ENCODE measurements at places on chromosomes 12 and 14. TPM values are rescaled to one million over a fixed set of nuclear protein-coding genes. Genes with fewer than 3 reads are reported as not detected.

Gene OR5AU1
- total RNA-seq, result not detected

- H3K27ac ChIP-seq, result no peak overlapping the region
- H3K4me1 ChIP-seq, result no peaks in the 10 kb centered on the region
- H3K4me3 ChIP-seq, result no peak overlapping the region
- H3K36me3 ChIP-seq, result no peaks in the 10 kb centered on the region
- no peaks in the 10 kb centered on the region for H3K27me3 ChIP-seq
Observed at GRCh38 chr14:105914738-105915385, 388.5 kb downstream of the TMEM121 start.

- H3K36me3 ChIP-seq, result no peaks in the 10 kb centered on the region
- no peaks in the 10 kb centered on the region for H3K27me3 ChIP-seq
- H3K4me1 ChIP-seq, result no peaks in the 10 kb centered on the region
- H3K27ac ChIP-seq, result no peak overlapping the region
- no peak overlapping the region for H3K4me3 ChIP-seq
Observed at GRCh38 chr12:87142342-87142741, 886.2 kb upstream of the MGAT4C start.

Gene DNAH10
- total RNA-seq, result 0.39 TPM

- peaks cover 12% of the 10 kb centered on the region for H3K36me3 ChIP-seq
- H3K4me1 ChIP-seq, result no peaks in the 10 kb centered on the region
- H3K27me3 ChIP-seq, result no peaks in the 10 kb centered on the region
- no peak overlapping the region for H3K4me3 ChIP-seq
Observed at GRCh38 chr12:120125792-120126634, 9.5 kb upstream of the RAB35 start.

- no peak for DNase-seq
- H3K27ac ChIP-seq, result no peak overlapping the region
- H3K4me3 ChIP-seq, result no peak overlapping the region
- H3K36me3 ChIP-seq, result no peaks in the 10 kb centered on the region
Observed at GRCh38 chr14:97415907-97416306, 618.7 kb downstream of the VRK1 start.

Gene DHH
- total RNA-seq, result not detected

Gene PLEKHG7
- 0.49 TPM for total RNA-seq

Gene SLC25A21
- 0.31 TPM for total RNA-seq

Gene SYCP3
- not detected for total RNA-seq

- H3K27ac ChIP-seq, result no peak overlapping the region
- no peak for DNase-seq
- H3K4me1 ChIP-seq, result no peaks in the 10 kb centered on the region
- H3K4me3 ChIP-seq, result no peak overlapping the region
- no peaks in the 10 kb centered on the region for H3K27me3 ChIP-seq
- H3K36me3 ChIP-seq, result no peaks in the 10 kb centered on the region
Observed at GRCh38 chr12:94511506-94511905, 51.8 kb upstream of the CEP83 start.

DNA sequence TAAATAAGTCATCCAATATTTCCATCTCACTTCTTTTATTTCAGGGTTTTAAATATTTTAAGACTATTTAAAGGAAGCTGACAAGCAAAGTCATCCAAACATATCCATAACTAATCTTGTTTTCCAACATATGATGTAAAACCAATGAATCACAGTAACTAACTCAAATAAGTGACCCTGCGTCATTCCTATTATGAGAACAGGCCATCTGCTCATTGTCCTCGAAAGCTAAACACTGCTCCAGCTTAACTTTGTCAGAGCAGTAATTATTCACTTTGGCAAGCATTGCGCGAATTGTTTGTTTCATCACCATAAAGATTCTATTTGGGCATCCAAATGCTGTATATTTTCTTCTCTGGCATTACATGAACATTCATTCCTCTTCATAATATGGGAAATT is 99.1 kb downstream of the CAPZA3 start:
- H3K27me3 ChIP-seq, result no peaks in the 10 kb centered on the region
- H3K27ac ChIP-seq, result no peak overlapping the region
- no peak overlapping the region for H3K4me3 ChIP-seq
- H3K36me3 ChIP-seq, result no peaks in the 10 kb centered on the region
- no peaks in the 10 kb centered on the region for H3K4me1 ChIP-seq

Gene PTHLH
- not detected for total RNA-seq

DNA sequence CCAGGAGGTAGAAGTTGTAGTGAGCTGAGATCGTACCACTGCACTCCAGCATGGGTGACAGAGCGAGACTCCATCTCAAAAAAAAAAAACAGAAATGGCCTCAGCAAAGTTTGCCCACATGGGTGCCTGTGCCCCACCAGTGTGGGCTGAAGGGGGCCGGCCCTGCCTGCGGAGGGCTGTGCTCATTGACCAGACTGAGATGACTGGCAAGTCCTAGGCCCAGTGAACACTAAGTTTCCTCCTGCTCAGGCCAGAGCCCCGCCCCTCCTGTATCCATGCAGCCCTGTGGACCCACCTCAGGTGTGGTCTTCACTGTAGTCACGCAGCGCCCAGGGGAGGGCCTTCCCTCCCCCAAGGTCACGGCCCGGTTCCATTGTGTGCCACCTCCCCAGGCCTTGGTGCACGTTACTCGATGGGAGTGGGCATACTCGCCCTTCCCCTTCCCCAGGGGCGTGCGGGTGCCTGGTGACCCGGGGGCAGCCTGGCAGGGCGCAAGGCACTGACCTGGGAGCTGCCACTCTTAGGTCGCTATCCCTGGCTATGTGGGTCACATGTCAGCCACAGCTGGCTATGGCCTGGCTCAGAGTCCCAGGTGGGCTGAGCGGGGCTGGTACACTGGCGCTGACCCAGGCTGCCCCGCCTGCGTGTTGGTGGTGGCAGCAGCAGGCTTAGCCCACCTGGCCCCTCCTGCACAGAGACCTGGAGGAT is 16.1 kb downstream of the INF2 start:
- H3K27ac ChIP-seq, result no peak overlapping the region
- no peak overlapping the region for H3K4me3 ChIP-seq
- H3K27me3 ChIP-seq, result no peaks in the 10 kb centered on the region
- DNase-seq, result no peak
- no peaks in the 10 kb centered on the region for H3K4me1 ChIP-seq

Gene ATN1
- 11.1 TPM for total RNA-seq

Gene IGF1
- 18.9 TPM for total RNA-seq

DNA sequence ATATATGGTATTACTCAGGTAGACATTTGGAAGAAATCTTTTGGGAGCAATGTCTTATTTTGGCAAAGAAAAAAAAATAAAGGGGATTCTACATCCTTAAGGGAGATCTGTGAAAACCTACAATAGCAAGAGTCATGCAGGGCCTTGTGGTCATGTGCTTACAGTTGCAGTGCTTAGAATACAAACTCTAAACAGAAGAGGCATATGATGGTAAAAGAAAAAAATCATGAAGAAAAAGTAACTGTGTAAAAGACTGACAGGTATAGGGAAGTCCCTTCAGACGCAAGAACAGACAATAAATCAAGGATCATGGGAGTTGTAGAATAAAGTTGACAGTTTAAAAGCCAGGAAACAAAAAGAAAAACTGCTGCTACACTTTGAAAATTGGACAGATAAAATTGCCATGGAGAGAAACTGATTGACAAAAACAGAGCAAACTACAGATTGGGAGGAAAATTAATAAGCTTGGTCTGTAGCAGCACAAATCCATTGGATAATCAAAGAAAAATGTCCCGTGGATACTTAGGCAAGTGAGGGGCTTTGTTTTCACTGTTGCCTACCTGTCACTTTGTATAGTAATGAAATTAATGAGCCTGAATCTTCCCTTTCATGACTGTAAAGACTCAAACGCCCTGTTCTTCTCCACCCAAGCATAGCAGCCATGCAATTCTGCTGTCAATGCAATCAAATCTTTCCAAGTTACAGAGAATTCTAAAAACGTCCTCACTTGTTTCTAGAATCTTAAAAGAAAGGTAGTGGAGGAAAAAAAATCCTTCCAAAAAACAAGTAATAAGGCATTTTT is 402.0 kb downstream of the SYT1 start:
- no peak for DNase-seq
- no peaks in the 10 kb centered on the region for H3K27me3 ChIP-seq
- H3K36me3 ChIP-seq, result no peaks in the 10 kb centered on the region
- H3K4me3 ChIP-seq, result no peak overlapping the region

- H3K4me3 ChIP-seq, result no peak overlapping the region
- no peak for DNase-seq
- no peaks in the 10 kb centered on the region for H3K4me1 ChIP-seq
- no peak overlapping the region for H3K27ac ChIP-seq
Observed at GRCh38 chr12:27480016-27480415, 33.5 kb downstream of the SMCO2 start.

Gene HOXC9
- not detected for total RNA-seq

GRCh38 chr14:93759719-93760307 is 28.5 kb downstream of the PRIMA1 start:
- no peak overlapping the region for H3K4me3 ChIP-seq
- H3K4me1 ChIP-seq, result no peaks in the 10 kb centered on the region
- peak; percentile 93 for DNase-seq
- no peak overlapping the region for H3K27ac ChIP-seq
- H3K27me3 ChIP-seq, result no peaks in the 10 kb centered on the region

DNA sequence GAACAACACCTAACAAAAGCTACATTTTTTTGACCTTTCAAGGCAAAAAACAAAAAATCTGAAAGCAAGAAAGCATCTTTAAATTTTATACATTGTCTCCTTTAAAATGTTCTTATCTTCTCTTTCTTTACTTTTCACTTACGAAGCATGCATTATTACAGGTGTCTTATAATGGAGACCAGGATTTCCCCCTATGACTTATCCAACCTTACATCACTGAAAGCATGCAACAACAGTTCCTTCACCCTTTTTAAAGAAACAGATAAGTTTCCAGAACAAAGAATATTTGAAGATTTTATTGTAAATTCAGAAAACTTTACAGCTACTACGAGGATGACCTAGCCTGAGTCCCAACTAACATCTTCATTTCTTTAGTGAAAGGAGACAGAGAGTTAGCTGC is 277.2 kb downstream of the AKAP6 start:
- H3K27ac ChIP-seq, result no peak overlapping the region
- H3K4me1 ChIP-seq, result no peaks in the 10 kb centered on the region
- H3K4me3 ChIP-seq, result no peak overlapping the region
- no peaks in the 10 kb centered on the region for H3K27me3 ChIP-seq
- no peaks in the 10 kb centered on the region for H3K36me3 ChIP-seq
- no peak for DNase-seq

DNA sequence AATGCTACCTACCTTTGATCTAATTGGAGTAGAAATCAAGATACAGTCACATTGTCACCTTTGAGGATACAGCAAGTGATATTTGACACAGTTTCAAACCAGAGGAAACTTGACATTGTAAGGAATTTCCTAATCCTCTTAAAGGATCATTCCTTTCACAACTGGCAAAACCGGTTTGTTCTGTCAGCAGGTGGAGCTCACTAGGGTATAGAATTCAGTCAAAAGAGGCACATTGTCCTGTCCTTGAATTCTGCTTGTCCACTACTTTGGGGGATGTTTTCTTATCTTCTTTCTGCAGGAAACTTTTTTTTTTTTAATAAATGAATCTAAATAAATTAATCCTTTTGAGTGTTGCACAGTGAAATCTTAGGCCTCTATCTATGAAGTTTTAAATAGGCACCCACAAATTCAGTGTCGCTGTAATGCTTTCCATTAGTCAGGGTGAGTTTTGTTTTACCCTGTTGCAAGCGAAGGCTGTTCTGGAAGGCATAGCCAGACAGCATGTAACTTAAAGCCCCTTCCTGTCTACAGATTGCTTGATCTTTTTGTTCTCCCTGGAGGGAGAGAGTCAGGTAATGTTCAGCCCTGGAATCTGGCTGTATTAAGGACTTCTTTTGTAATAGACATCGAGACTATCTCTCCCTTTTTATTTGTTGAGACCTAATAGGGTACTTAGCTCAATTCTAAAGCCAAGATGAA is 285.0 kb upstream of the RGS6 start:
- no peak overlapping the region for H3K27ac ChIP-seq
- no peak overlapping the region for H3K4me3 ChIP-seq
- DNase-seq, result no peak
- H3K4me1 ChIP-seq, result no peaks in the 10 kb centered on the region
- H3K36me3 ChIP-seq, result no peaks in the 10 kb centered on the region

DNA sequence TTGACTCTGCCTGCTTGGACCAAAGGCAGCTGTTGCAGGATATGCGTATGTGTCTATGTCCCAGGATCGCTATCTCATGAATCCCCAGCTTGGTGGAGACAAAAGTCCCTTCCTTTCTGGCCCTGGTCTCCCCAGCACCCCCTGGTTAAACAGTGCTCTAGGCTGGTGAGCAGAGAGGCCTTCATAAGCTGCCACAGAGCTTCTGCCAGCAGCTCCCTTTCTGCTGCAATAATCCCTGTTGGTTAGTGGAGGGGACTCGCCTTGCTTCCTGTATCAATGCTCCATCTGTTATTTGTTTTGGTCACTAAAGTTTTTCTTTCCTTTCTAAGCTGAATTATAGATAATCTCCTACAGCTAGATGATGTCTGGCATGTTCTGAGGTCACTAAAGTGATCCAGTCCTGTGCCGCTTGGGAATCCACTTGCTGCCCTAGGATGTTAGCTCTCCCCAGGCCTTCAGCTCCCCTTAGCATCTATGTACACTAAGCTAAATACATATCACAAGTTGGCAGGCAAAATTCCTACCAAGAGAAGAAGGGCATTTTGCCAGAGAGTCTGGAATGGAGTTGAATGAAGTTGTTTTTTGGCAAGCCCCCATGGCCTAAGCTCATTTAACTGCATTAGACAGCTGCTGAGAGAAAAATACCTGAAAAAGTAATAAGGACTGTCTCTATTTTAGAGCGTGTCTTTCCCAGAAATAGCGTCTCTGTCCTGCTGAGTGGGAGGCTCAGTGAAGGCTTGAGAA is 47.8 kb downstream of the RDH12 start:
- H3K36me3 ChIP-seq, result peaks cover 27% of the 10 kb centered on the region
- no peaks in the 10 kb centered on the region for H3K4me1 ChIP-seq
- no peak for DNase-seq
- H3K27ac ChIP-seq, result no peak overlapping the region
- no peak overlapping the region for H3K4me3 ChIP-seq
- no peaks in the 10 kb centered on the region for H3K27me3 ChIP-seq

GRCh38 chr12:75196865-75197264 is 12.8 kb downstream of the KCNC2 start:
- no peaks in the 10 kb centered on the region for H3K4me1 ChIP-seq
- H3K36me3 ChIP-seq, result no peaks in the 10 kb centered on the region
- no peaks in the 10 kb centered on the region for H3K27me3 ChIP-seq
- no peak for DNase-seq
- H3K4me3 ChIP-seq, result no peak overlapping the region

DNA sequence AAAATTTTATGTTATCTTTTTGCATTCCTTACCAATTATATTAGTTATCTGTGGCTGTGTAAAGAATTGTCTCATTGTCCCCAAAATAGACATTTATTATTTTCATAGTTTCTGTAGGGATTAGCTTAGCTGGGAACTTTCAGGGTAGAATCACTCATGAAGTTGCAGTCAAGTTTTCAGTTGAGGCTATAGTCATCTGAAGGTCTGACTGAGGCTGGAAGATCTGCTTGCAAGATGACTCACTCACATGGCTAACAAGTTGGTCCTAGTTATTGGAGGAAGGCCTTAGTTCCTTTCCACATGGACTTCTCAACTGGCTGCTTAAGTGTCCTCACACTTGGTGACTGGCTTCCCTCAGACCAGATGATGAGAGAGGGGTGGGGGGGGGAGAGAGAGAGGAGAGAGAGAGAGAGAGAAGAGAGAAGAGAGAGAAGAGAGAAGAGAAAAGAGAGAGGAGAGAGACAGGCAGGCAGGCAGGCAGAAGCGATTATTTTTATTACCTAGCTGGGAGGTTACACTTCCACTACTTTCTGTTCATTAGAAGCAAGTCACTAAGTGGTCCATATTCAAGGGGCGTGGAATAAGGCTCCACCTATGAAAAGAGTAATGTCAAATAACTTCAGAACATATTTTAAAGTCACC is 6.4 kb downstream of the AP5M1 start:
- no peak overlapping the region for H3K4me3 ChIP-seq
- no peak for DNase-seq
- H3K27ac ChIP-seq, result no peak overlapping the region
- H3K4me1 ChIP-seq, result peaks cover 7% of the 10 kb centered on the region

All from right lobe of liver (tissue), 6 donors.